Lower leg skin (tissue), 4 donors: ENCODE measurements at places on chromosomes 13 and 19. TPM values are rescaled to one million over a fixed set of nuclear protein-coding genes. Genes with fewer than 3 reads are reported as not detected.

- peak; percentile 49 for DNase-seq
Observed at GRCh38 chr19:31335716-31336115, 13.5 kb downstream of the TSHZ3 start.

GRCh38 chr19:8304841-8305621, 3.1 kb downstream of the CD320 start:
- DNase-seq: peak; percentile 13

The SERP2 gene
- total RNA-seq: not detected

- DNase-seq: no peak
Observed at GRCh38 chr13:98689347-98689968, 63.0 kb downstream of the SLC15A1 start.

The MYO16 gene
- not detected for total RNA-seq

DNA sequence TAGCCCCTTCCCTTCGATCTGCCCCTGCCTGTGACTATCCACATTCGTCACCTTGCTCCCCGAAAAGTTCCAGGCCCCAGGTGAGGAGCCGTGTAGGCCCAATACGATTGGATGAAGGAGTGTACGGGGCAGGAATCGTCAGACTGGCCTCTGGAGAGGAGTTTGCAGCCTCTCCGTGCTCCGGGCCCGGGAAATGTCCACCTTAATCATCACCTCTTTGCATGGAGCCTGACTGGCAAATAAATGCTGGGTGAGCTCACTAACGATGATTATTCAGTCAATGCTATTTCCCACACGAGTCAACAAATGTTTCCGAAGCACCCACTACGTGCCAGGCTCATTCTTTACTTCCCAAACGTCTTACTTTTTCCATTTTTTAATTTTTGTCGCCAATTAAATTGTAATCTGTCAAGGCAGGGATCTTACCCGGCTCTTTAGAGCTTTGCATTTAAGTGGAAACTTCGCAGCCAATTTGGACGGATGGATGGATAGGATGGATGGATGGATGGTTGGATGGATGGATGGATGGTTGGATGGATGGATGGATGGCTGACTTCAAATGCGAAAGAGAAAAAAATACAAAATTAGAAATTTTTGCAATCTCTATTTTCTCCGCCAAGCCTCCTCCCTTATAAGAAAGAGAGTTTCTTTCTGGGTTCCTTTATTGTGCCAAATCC, 45.8 kb downstream of the TGDS start:
- no peak for DNase-seq

GRCh38 chr13:105814219-105814901, 721.1 kb downstream of the EFNB2 start:
- DNase-seq: peak; percentile 71

DNA sequence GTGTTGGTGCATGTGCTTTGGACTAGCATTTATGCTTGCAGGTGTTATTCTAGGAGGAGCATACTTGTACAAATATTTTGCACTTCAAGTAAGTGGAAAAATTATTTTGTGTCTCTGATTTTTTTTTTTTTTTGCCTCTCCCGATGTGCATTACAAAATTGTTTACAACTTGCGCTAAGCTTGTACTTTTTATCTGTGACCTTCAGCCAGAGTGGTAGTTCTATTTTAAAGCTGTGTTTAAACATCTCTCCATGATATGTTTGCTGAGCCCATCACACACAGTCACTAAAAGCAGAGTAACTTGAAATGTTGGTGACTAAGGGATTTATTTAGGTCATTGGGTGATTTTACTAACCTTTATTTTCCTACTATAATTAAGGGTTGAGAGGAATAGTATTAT, 20.8 kb downstream of the ITM2B start:
- no peak for DNase-seq

- DNase-seq: no peak
Observed at GRCh38 chr19:33300009-33300893, 2.1 kb downstream of the CEBPA start.

- no peak for DNase-seq
Observed at GRCh38 chr13:94112731-94113130, 366.8 kb downstream of the DCT start.

The SIGLEC5 gene
- 0.72 TPM for total RNA-seq

GRCh38 chr19:5031231-5032100, 62.6 kb downstream of the KDM4B start:
- DNase-seq: peak; percentile 97

The ARRDC5 gene
- 1.4 TPM for total RNA-seq
